Stimulated activated CD4-positive, alpha-beta T cell treated with anti-CD3 and anti-CD28 coated beads, Interleukin-12 subunit alpha, Interleukin-12 subunit beta, amount 100 ng/mL, for 24 hours (primary cell): ENCODE measurements at places on chromosomes 7 and 10.

DNA sequence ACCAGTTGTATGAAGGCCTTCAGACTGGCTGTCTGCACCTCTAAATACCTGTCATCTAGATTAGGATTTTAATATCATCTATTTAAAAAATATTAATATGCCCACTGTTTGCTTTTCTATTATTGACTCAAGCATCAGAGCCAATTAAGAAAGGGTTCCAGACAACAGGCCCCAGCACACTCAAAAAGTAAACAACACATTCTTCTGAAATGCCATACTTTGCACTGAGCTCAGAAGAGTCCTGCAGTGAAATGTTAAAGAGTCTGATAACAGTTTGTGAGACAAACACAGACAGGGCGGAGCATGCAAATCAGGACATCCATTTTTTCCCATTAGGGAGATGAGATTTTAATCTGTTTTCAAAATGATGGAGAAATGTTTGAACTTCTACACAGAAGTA is 45.9 kb upstream of the KLF6 start:
- DNase-seq: no peak

DNA sequence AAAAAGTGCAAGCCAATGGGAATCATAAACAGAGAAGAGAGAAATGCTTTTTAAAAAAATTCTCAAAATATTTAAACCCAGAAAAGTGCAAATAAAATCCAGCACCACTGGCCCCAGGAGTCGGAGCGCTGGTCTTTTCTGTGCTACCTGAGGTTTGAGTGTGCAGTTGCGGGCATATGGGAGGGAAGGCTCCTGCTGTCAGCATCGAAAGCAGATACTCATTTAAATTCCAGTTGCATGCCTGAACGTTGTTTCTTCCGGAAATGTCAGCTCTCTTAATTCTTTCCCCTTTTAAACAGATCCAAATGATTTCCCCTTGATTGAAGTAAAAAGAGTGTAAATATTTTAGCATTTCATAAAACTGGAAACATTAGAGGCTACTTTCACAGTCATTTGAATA is 240.5 kb upstream of the GPR26 start:
- DNase-seq: no peak

- no peak for DNase-seq
Observed at GRCh38 chr10:127739908-127740307, 2.9 kb downstream of the FOXI2 start.

GRCh38 chr10:118596426-118597124 is 1.1 kb upstream of the PRLHR start:
- DNase-seq: no peak

GRCh38 chr7:72307566-72307965 is 104.6 kb downstream of the CALN1 start:
- no peak for DNase-seq

GRCh38 chr7:17830206-17830605 is 110.1 kb downstream of the SNX13 start:
- DNase-seq: no peak

- DNase-seq: no peak
Observed at GRCh38 chr7:116549370-116549769, 24.5 kb downstream of the CAV1 start.

DNA sequence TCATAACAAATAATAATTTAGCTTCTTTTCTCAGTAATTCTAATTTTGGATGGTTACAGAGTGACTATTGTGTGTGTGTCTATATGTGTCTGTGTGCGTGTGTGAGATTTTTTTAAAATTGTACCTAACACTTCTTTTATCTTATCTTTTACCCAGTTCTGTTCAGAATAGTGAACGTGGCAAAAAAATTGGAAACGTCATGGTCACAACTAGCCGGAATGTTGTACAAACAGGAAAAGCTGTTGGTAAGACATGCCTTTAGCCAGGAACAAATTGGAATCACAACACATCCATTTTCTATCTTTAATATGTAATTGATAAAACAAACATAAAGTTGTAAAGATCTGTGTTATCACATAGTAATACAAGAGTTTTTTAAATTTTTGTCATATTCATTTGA is 85.4 kb downstream of the AVL9 start:
- DNase-seq: no peak

GRCh38 chr7:108045154-108045553 is 42.2 kb upstream of the LAMB1 start:
- DNase-seq: no peak

DNA sequence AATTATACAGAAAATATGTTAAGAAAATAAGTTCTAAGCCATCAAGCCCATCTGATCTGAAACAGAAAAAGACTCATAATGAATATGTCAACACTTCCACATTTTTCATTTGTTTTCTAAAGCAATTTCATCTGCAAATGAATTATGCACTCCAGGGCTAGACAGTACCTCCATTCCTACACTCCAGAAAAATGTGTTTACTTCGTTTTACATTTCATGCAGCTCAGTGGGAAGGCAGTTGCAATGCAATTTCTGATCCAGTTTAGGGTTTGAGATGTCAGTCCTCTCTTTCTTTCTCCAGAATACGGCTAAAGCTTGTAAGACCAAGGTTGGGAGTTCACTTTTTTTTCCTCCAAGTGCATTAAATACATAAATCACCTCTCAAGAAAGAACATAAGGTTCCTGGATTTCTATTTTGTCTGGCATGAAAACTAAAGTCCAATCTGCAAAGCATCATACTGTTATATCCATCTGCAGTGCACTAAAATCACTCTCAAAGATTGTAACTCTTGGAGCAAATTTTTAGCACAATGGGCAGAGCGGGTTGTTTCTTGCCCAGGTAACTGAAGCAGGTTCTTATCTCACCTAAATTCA is 348.8 kb upstream of the C7orf33 start:
- no peak for DNase-seq

- DNase-seq: no peak
Observed at GRCh38 chr10:60295028-60295937, 94.4 kb downstream of the ANK3 start.

DNA sequence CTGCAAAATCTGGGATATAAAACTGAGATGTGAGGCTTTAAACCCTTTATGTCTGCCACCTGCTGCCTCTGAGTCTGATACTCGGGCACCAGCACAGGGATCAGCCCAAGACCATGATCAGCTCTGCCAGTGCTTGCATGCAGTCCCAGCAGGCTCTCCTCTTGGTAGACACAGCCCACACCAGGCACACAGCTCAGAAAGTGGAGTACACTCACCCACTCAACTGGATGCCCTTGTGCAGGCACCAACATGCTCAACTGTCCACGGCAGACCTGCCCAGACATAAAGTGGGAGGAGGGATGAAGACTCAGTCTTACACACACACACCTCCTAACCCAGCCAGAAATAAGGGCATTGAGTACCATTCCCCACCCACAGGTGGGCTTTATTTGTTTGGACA is 18.2 kb upstream of the MYH16 start:
- no peak for DNase-seq

DNA sequence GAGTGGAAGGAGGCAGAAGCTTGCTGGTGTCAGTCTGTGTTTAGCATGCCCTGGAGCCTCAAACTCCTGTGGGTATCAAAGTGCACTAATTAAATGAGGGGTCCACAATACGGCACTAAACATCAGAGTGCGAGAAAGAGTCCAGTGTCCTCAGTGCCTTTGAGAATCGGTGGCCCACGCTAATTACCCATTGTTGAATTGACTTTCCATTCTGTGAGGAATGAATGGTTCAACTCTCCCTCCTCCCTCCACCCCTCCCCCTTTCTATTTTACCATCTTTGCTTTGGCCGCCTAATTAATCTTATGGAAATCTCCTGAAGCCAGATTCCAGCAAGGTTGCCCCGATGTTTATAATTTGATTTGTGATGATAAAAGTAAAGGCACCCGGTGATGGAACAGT is 217.8 kb downstream of the TFEC start:
- DNase-seq: no peak

GRCh38 chr10:71765176-71765904 is 8.0 kb downstream of the VSIR start:
- no peak for DNase-seq

DNA sequence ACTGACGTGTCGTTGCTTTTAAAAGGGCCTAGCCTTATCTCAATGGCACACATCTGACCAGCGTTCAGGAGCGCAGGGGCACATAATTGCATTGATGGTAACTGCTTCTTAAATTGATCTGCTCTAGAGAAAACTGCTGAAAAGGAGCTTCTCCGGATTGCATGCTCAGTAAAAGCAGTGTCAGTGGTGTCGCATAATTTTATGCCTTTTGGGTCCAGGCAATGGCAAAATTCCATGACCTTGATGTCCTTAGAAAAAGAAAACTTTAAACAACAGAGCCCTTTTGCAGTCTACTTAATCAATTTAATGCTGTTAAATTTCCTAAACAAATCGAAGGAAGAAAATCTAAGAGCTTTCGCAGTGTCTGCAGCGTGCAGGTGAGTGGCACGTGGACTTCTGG is 75.7 kb downstream of the PTPRE start:
- DNase-seq: no peak

GRCh38 chr7:7354674-7355073 is 172.3 kb downstream of the C1GALT1 start:
- DNase-seq: no peak

GRCh38 chr10:104580774-104581675 is 60.1 kb upstream of the SORCS3 start:
- DNase-seq: peak; percentile 37

- no peak for DNase-seq
Observed at GRCh38 chr7:127702938-127703337, 50.9 kb downstream of the SND1 start.

- no peak for DNase-seq
Observed at GRCh38 chr10:24929056-24929544, 23.3 kb downstream of the PRTFDC1 start.

- no peak for DNase-seq
Observed at GRCh38 chr7:127287133-127287532, 34.4 kb upstream of the GRM8 start.

DNA sequence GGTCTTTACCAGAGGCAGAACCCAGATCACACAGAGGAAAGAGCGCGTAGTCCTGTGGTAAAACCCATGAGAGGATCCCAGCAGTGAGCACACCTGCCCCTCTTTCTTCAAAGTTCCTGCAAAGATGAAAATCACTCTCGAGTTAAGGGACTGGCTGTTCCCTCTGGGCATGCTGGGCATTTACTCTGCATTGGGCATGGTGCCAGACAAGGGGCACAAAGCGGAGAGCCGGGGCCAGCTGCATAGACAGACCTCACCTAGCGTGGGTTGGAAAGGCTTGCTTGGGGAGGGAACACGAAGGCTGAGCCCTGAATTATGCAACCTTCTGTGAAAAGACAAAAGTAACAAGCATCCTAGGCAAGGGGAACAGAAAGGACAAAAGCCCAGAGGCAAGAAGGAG is 120.0 kb upstream of the TCERG1L start:
- DNase-seq: no peak

GRCh38 chr7:28733035-28733434 is 225.1 kb downstream of the TRIL start:
- DNase-seq: no peak

DNA sequence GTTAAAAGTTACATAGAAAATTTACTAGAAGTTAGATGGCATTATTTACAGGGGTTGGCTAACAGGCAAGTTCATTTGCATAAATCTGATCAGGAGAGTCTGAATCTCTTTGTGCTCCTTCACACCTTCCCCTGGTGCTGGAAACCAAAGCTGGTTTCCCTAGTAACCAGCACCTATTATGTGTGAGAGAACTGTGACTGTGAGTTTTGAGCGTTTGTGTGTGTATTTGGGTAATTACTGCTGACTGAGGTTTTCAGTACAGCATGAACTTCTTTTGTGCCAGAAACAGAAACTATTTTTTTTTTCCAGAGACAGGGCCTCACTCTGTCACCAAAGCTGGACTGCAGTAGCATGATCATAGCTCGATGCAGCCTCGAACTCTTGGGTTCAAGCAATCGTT is 10.3 kb upstream of the IFIT1B start:
- no peak for DNase-seq

- no peak for DNase-seq
Observed at GRCh38 chr7:106818736-106819135, 46.3 kb upstream of the PIK3CG start.

- DNase-seq: no peak
Observed at GRCh38 chr10:113753020-113753692, 1.7 kb downstream of the PLEKHS1 start.

DNA sequence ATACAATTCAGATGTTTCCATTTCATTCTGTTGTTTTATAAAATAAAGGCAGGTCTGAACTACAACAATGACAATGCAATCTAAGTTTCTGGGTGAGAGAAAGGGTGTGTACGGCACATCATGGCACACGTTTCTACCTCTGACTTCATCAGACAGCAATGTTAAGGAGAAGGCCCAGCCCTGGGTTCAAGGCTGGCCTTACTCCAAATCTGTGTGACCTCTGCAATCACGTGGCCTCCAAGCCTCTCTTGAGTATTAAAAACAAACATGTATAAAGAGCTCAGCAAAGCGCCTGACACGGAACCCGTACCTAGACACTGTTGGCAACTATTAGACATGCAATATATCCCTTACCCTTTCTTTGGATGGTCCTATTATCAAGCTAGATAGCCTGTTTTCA is 114.1 kb downstream of the LARP4B start:
- DNase-seq: no peak

- no peak for DNase-seq
Observed at GRCh38 chr10:72314263-72314662, 40.5 kb downstream of the DNAJB12 start.

DNA sequence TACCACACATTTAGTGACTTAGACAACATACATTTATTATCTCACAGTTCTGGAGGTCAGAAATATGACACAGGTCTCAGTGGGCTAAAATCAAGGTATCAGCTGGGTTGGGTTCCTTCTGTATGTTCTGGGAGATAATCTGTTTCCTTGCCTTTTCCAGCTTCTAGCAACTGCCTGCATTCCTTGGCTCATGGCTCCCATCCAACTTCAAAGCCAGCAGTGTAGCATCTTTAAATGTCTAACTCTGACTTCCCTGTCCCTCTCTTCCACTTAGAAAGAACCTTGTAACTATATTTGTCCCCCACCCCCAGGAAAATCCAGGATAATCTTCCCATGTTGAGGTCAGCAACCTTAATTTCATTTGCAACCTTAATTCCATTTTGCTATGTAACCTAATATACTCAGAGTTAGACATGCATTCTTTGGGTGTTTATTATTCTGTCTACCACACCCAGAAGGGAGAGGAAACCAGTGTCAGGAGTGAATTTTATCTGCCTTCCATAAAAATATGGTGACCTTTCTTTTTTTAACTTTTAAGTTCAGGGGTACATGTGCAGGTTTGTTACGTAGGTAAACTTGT is 57.3 kb upstream of the SMIM30 start:
- no peak for DNase-seq
